CD4-positive, alpha-beta memory T cell (primary cell): ENCODE measurements at places on chromosomes 11 and 22. TPM values are rescaled to one million over a fixed set of nuclear protein-coding genes. Genes with fewer than 3 reads are reported as not detected.

- H3K27ac ChIP-seq, result no peak overlapping the region
- no peaks in the 10 kb centered on the region for H3K36me3 ChIP-seq
- DNase-seq, result no peak
- peaks cover 86% of the 10 kb centered on the region for H3K4me1 ChIP-seq
Observed at GRCh38 chr11:114166362-114166761, 106.9 kb downstream of the ZBTB16 start.

- no peak for DNase-seq
- no peak overlapping the region for H3K27ac ChIP-seq
- H3K4me3 ChIP-seq, result no peak overlapping the region
- no peaks in the 10 kb centered on the region for H3K27me3 ChIP-seq
Observed at GRCh38 chr11:115895594-115895993, 391.4 kb upstream of the CADM1 start.

DNA sequence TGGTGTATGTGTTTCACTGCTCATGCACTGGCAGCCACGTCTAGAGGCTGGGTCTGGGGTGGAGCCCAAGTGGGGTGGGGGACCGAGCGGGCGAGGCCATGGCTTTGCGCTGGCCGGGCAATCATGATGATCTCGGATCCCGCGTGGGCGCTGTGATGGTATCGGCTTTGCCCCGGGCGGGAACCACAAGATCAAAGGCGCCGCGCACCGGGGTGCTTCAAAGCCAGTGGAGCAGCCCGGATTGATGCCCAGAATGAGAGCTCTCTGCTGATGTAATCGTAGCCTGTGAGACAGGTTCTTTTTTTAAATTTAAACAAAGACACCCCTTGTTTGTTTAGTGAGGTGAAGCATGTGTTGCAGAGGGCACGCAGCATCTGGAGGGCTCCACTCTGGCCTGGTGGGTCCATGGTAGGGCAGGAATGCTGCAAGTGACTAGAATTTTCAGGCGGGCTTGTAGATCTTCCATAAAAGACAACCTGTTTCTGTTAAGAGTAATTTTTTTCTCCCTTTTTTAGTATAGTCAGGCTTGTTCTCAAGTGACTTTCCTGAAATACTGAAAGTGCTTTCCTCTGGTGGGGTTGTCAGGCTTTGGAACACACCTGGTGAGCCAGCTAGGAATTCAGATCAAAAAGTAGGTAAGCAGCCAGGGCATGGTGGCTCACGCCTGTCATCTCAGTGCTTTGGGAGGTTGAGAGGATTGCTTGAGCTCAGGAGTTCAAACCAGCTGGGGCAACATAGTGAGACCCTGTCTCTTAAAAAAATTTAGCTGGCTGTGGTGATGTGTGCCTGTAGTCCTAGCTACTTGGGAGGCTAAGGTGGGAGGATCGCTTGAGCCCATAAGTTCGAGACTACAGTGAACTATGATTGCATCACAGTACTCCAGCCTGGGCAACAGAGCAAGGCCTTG, 40.7 kb downstream of the ZNRF3 start:
- H3K4me1 ChIP-seq, result no peaks in the 10 kb centered on the region
- DNase-seq, result no peak
- no peaks in the 10 kb centered on the region for H3K36me3 ChIP-seq
- H3K27ac ChIP-seq, result no peak overlapping the region
- no peaks in the 10 kb centered on the region for H3K27me3 ChIP-seq

Gene TSPAN32
- total RNA-seq, result 50.2 TPM

- no peaks in the 10 kb centered on the region for H3K36me3 ChIP-seq
- no peak for DNase-seq
- H3K4me3 ChIP-seq, result no peak overlapping the region
- peaks cover 5% of the 10 kb centered on the region for H3K27me3 ChIP-seq
- H3K27ac ChIP-seq, result no peak overlapping the region
- H3K4me1 ChIP-seq, result no peaks in the 10 kb centered on the region
Observed at GRCh38 chr22:26382782-26383181, 46.3 kb upstream of the ASPHD2 start.

- H3K4me1 ChIP-seq, result peaks cover 33% of the 10 kb centered on the region
- H3K4me3 ChIP-seq, result peak overlapping the region; percentile 95
- H3K36me3 ChIP-seq, result no peaks in the 10 kb centered on the region
- peak overlapping the region; percentile 85 for H3K27ac ChIP-seq
Observed at GRCh38 chr22:40637183-40638150, 948 bp upstream of the MRTFA start.

DNA sequence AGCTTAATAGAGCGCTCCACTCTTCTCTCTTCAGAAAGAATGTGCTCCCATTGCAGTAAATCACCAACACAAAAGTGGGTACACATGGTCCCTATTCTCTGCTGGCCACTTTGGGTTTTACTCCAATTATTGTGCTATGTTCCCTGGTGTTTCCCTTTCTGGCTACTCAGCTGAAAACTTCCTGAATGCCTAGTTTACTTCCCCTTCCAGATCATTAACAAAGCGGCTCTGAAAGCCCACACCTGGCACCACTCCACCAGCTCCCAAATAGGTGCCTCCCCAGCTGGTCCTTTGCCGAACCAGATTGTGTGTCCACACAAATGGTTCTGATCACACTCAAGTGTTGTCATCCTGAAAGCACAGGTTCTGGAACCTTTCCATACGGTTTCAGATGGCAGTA, 443.7 kb downstream of the NTM start:
- H3K36me3 ChIP-seq, result no peaks in the 10 kb centered on the region
- H3K4me3 ChIP-seq, result no peak overlapping the region
- DNase-seq, result no peak
- H3K4me1 ChIP-seq, result no peaks in the 10 kb centered on the region

GRCh38 chr11:15200696-15201095, 86.0 kb downstream of the INSC start:
- no peak for DNase-seq
- no peaks in the 10 kb centered on the region for H3K4me1 ChIP-seq
- no peak overlapping the region for H3K27ac ChIP-seq
- no peaks in the 10 kb centered on the region for H3K27me3 ChIP-seq
- no peak overlapping the region for H3K4me3 ChIP-seq
- no peaks in the 10 kb centered on the region for H3K36me3 ChIP-seq
